Natural killer cell treated with Interleukin-12 subunit alpha and Interleukin-12 subunit beta and Interleukin-15 and Interleukin-18, amount 100 ng/mL, for 72 hours (primary cell): ENCODE measurements at places on chromosomes 6 and 20. TPM values are rescaled to one million over a fixed set of nuclear protein-coding genes. Genes with fewer than 3 reads are reported as not detected.

Gene MEP1A
- total RNA-seq, result not detected

Gene CD93
- 16.8 TPM for total RNA-seq

Gene GRIK2
- total RNA-seq, result not detected

Gene WFDC5
- total RNA-seq, result not detected

Gene TRIM40
- total RNA-seq, result not detected
